Naive thymus-derived CD8-positive, alpha-beta T cell (primary cell): ENCODE measurements at places on chromosomes 12 and 14.
A peak's percentile ranks its signal among the peaks of the same experiment; 100 is the strongest.

DNA sequence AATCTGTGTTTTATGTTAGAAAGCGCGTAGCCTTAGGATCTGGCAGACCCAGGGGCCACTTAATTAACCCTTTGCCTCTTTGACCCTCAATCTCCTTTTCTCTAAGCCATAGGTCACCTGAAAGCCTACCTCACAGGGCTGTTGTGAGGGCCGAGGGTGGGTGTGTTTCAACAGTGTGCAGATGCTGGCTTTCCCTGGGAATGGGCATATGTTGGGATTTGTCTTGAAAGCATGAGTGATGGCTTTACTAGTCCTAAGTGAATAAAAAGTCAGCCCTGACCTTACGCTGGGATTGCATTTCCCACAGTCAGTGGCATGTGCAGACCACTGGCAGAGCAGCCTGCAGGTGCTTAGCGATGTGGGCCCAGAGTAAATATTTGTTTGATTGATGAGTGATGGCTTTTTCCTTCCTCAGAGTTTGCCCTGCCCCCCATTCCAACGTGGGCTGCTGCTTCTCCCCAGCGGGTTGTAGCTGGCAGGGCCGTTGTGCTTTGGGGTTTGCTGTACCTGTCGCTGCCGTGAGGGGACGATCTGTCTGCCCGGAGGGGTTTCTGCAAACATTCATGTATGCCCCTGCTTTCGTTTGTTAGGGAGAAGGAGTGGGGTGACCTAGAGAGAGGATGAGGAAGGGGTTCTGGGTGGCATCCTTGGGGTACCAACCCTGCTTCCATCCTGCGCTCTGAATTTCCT, 31.5 kb downstream of the MEG3 start:
- DNase-seq: no peak

DNA sequence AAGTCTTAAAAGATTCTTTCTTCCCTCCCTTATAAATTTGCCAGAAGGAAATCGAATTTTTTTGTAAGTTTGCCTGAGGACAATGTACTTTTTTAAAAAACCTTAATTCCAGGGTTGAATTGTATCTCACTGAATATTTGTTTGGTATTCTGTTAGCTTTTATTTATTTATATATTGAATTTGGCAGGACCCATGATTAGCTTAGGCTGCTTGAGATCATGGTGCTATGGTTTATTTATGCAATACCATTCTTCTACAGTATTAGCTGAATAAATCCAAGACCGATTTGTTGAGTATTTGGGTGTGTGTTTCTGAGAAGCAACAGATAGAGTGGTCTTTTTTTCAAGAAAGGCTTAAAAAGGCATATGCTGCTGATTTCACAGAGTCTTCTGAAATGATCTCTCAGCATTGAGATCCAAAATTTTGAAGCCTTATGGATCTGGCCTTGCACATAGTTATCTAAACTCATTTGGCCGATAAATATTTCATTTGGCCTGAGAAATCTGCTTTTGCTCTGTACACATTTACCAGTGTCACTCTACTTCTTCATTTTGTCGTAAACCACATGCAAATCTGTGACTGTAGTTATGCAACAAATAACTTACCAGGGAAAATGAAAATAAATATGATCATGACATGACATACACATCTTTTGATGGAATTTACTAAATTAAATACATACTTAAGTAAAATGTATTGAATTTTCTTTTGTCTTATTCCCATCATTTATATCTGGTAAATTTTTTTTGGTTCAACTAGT, 265.8 kb upstream of the FLRT2 start:
- DNase-seq: no peak

GRCh38 chr14:68195126-68195525, 375.5 kb downstream of the RAD51B start:
- no peak for DNase-seq

DNA sequence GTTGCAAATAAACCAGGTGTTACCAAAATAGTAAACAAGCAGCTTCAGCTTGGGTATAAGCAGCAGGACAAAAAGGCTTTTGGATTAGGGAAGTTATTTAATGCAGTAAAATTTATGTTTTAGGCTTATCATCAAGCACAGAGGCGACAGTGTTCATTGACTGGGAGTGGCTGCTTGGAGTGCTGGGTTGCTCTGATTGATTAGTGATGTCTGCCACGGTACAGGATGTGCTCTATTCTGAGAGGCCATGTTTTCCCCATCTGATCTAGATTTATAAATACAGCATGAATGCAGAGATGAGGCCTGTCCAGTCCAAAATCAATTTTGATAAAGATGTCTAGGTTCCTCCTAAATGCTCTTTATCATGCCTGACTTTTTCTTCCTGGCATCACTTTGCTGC, 83.5 kb downstream of the MAP1LC3B2 start:
- DNase-seq: no peak

- DNase-seq: no peak
Observed at GRCh38 chr14:31806249-31806648, 245.0 kb downstream of the NUBPL start.

DNA sequence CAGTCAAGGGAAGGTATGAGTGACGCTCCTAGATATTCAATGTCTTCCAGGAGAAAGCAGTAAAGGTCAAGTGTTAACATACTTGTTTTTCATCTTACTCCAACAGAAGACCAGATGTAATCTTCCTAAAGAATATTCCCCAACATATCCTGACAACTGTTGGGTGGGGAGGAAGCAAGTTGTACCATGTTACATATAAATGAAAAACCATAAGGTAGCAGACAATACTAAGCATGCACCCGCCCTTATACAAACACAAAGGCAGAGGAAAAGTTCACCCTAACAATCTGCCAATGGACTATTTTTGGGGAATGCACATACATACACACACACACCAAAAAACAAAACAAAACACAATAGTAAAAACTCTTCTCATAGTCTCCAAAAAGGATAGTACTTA, 90.2 kb upstream of the FERMT2 start:
- no peak for DNase-seq

GRCh38 chr14:86013641-86014040, 483.7 kb downstream of the FLRT2 start:
- no peak for DNase-seq

DNA sequence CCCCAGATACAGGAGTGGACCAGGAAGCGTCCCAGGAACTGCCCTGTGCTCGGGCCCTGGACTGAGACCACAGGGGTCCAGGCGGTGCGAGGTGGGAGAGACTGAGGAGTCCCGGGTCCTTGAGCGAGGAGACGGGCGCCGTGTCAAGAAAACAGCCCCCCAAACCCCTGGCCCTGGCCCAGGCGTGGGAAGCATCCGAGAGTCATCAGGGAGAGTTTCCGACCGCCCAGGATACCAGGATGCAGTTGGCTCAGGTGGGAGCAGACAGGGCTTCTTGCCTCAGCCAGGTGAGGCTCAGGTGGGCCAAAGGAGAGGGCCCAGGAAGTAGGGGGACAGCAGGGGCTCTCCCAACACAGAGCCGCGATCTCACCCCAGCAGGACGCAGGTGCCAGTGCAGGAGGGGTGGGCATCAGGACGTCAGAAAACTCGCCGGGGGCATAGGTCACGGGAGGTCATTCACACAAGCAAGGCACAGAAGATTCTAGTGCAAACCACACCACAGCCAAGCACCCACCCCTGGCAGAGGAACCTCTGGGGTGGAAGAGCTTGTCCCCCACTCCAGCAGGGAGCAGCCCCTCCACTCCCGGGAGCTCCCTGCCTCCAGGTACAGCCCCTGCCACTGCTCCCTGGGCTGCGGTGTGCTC, 102.5 kb upstream of the EIF5 start:
- no peak for DNase-seq

DNA sequence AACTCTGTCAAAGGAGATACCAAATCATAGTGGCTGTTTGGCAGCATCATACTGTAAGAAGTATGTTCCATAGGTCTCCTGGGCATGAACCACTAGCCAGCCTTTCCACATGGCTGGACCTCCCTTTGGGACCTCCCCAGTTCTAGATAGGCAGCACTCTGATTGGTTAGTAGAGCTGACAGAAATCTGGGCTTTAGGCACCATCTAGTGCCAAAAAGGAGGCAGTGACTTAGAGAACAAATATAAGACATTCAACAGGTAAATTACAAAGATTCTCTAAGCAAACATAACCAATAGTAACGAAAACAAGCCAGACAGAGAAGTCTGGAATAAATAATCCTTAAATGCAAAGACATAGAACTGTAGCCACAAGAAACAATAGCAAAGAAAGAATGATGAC, 148.0 kb upstream of the PDE3A start:
- DNase-seq: no peak

DNA sequence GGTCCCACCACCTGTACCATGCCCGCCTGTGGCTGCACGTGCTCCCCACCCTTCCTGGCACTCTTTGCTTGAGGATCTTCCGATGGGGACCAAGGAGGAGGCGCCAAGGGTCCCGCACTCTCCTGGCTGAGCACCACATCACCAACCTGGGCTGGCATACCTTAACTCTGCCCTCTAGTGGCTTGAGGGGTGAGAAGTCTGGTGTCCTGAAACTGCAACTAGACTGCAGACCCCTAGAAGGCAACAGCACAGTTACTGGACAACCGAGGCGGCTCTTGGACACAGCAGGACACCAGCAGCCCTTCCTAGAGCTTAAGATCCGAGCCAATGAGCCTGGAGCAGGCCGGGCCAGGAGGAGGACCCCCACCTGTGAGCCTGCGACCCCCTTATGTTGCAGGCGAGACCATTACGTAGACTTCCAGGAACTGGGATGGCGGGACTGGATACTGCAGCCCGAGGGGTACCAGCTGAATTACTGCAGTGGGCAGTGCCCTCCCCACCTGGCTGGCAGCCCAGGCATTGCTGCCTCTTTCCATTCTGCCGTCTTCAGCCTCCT, 1.1 kb downstream of the INHBE start:
- DNase-seq: peak; percentile 62

DNA sequence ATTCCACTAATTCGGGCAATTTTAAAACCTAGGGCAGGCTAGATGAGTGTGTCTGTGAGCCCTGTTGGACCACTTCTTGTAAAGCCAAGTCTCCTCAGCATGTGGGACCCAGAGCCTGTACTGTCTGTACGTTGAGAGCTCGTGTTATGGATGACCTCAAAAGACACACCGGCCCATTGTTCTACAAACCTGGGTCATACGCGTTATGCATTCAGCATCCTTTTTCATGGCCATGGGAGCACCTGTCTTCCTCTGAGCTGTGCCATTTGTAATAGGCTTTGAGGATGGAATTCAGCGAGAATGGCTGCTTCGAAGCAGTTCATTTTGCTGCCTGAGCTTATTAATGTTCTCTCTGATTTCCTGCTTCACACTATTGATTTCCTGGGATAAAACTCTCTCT, 15.0 kb downstream of the WSCD2 start:
- DNase-seq: no peak

DNA sequence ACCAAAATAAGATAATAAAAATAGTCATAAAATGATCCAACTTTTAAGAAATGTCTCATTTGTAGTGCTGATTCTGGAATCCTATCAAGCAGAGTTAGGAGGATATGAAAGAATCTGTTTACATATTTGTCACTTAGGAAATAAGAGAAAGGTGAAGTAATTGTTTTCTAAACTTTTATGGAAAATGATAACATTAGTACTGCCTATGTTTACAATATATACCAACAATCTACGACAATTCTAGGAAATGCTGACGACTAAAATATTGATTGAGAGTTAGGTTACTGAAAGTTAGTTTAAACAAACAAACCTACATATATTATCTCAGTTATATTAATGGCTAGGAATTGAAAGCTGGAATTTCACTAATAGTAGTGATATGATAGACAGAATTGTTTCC, 18.0 kb downstream of the TSPAN19 start:
- no peak for DNase-seq

DNA sequence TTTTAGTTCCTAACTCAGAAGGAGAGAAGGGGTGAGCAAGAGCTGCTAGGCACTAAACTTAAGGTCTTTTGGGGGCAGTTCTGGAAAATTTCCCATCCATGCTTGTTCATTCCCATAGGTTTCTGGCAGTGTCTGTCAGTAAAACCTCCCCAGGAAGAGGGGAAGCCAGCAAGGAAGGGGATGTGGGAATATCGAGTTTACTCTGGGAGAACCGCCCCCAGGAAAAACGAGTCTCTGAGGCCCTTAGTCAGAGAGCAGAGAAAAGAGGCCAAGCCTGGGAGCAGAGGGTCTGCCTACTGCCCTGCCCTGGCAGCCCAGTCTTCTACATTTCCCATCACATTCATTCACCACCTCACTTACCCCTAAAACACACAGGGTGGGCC, 55.9 kb downstream of the TMCC3 start:
- DNase-seq: no peak
